ENCODE measurements at places on chromosomes 7 and 10. TPM values are rescaled to one million over a fixed set of nuclear protein-coding genes. Genes with fewer than 3 reads are reported as not detected.

Gene VPS50
- total RNA-seq: 15.2 TPM

Gene STK31
- not detected for total RNA-seq

Gene CCDC7
- total RNA-seq: 9.2 TPM

Gene MYO1G
- total RNA-seq: 0.15 TPM

Gene SEMA4G
- not detected for total RNA-seq

Gene SLC13A1
- total RNA-seq: not detected

Measured in MCF 10A (cell line).